Dorsolateral prefrontal cortex (tissue), 122 donors: ENCODE measurements at places on chromosomes 4 and X. TPM values are rescaled to one million over a fixed set of nuclear protein-coding genes. Genes with fewer than 3 reads are reported as not detected.

PNCK gene
- 129 TPM for total RNA-seq

GLRA2 gene
- total RNA-seq, result 4.6 TPM

- DNase-seq, result no peak
These were observed 110.3 kb upstream of the KIT start for GRCh38 chr4:54547299-54548097.

- DNase-seq, result no peak
These were observed 256.2 kb downstream of the FSTL5 start for GRCh38 chr4:161907590-161907955.
